ENCODE measurements at places on chromosomes 7 and 10.

DNA sequence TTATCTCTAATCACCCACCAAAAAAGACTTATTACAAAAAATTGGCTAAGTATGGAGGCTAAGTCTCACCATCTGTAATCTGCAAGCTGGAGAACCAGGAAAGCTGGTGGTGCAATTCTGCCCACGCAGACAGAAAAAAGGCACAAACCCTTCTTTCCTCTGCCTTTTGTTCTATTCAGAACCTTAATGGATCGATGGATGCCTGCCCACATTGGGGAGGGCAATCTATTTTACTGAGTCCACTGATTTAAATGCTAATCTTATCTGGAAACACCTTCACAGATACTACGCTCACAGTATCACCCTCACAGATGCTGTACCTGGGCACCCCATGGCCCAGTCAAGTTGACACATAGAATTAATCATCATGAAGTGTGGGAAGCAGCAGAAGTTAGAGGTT lies 10.2 kb downstream of the IGFBP3 start:
- no peak for DNase-seq

GRCh38 chr7:70341446-70341845 lies 743.2 kb downstream of the AUTS2 start:
- no peak for DNase-seq

- DNase-seq = no peak
These were observed 32.8 kb downstream of the ADRA2A start for GRCh38 chr10:111109501-111110242.

DNA sequence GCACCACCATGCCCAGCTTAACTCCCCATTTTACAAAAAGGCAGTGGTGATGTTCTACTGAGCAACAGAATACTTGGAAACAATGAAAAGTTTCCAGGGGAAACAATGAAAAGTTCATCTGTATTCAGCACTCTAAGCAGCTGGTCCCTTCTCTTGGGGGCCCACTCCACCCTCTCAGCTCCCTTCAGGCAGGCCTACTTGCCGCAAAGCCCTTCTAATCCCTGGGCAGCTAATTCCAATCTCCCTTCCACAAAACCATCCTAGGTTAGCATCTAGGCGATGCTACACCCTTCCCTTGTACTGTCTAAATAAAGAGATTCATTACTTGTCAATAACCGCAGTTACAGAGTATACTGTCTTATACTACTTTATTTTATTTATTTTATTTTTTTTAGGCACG lies 79.1 kb downstream of the SPDYE5 start:
- no peak for DNase-seq

- DNase-seq = no peak
These were observed 26.8 kb upstream of the DGKI start for GRCh38 chr7:137873524-137873923.

GRCh38 chr10:20162123-20162522 lies 345.9 kb downstream of the PLXDC2 start:
- DNase-seq = no peak

DNA sequence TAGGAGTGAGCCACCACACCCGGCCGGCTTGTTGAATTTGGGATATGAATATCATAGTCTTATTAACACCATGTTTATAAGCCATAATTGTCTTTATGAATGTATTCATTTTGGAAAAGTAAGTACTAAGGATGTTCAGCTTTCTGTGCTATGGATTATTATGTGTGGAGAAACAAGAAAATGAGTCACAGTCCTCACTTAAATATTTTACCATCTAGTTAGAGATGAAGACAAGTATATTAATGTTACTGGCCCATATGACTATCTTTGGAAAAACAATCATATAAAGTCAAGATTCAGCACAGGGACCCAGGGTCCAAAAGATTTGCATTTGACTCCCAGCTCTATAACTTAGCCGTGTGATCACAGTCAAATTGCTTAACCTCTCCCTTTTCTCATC lies 9.8 kb upstream of the TOMM7 start:
- no peak for DNase-seq

- DNase-seq = no peak
These were observed 135.3 kb downstream of the OAT start for GRCh38 chr10:124283215-124283948.

DNA sequence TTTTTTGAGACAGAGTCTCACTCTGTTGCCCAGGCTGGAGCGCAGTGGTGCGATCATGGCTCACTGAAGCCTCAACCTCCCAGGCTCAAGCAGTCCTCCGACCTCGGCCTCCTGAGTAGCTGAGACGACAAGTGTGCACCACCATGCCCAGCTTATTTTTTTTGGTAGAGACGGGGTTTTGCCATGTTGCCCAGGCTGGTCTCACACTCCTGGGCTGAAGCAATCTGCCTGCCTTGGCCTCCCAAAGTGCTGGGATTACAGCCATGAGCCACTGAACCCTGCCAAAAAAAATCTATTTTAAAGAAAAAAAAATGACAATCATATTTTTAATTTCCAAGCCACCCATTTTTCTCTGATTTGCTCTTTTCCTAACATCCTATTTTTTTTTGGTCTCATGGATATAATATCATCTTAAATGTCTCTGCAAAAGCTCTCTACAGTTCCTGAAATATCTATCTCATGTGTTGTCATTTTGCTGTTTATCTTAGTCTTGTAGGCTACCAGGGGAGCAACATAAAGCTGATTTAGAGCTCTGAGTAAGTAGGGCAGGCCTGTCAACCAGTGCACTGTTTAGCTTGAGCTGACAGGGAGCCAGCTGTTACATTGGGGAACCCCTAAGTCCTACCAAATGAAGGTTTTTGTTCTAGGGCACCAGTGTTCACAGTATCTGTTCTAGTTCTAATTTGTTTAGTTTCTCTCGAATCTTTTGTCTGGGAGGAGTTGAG lies 29.9 kb upstream of the HBP1 start:
- DNase-seq = no peak

GRCh38 chr10:43689007-43689491 lies 40.4 kb upstream of the ZNF32 start:
- DNase-seq = no peak

- DNase-seq = no peak
These were observed 79.8 kb downstream of the WDFY4 start for GRCh38 chr10:48764486-48764885.

DNA sequence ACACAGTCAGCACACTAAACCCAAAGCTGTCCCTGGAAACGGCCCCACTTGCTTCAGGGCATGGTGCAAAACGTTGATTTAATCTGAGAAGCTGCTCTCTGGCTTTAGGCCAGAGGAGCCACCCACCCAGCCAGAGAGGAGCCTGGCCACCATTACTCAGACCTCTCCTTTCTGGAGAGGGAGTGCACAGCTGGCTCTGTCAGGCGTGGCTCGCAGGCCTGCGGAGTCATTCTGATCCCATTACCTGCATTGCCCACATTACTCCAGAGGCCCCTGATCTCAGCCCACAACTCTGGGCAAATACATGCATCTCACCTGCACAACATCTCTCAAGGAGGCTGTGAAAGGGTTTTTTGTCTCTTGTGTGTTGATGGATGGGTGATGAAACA lies 370.0 kb upstream of the IGFBP3 start:
- no peak for DNase-seq

DNA sequence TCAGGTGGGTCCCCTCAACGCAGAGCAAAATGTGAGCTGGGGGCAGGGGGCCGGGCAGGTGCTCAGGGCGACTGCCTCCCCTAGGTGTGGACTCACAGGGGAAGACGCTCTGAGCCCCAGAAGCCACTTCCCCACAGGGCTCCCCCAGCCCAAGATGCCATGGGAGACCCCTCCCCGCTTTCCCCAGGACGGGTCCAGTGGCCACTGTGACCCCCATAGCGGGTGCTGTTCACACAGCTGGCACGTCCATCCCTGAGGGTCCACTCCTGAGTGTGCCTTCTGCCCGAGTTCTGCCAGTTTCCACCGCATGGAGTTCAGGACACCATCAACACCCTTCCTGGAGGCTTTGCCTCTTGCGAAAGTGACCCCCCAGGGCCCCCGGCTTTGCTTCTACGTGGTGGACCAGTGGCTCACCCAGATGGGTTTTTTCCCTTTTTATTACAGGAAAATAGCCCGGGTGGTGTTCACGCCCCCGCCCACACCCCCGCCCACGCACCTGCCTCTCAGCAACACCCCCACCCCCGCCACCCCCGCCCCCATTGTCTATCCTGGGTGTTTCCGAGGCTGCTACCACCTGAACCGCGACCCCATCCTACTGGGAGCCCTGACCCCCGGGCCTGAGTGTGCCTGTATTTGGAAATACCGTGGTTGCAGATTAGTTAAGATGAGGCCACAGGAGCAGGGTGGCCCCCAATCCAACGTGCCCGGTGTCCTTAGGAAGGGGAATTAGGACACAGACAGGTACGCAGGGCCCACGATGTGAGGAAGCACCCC lies 32.0 kb downstream of the ADAP1 start:
- no peak for DNase-seq

- peak; percentile 46 for DNase-seq
These were observed 166.5 kb downstream of the TMEM26 start for GRCh38 chr10:61286686-61287085.

GRCh38 chr10:129743738-129744133 lies 220.3 kb downstream of the EBF3 start:
- DNase-seq = no peak

- no peak for DNase-seq
These were observed 58.0 kb downstream of the CALML3 start for GRCh38 chr10:5582736-5583135.

- no peak for DNase-seq
These were observed 117.1 kb downstream of the PPP1R3A start for GRCh38 chr7:113801751-113802150.

GRCh38 chr7:47218378-47219176 lies 363.3 kb downstream of the TNS3 start:
- DNase-seq = no peak

DNA sequence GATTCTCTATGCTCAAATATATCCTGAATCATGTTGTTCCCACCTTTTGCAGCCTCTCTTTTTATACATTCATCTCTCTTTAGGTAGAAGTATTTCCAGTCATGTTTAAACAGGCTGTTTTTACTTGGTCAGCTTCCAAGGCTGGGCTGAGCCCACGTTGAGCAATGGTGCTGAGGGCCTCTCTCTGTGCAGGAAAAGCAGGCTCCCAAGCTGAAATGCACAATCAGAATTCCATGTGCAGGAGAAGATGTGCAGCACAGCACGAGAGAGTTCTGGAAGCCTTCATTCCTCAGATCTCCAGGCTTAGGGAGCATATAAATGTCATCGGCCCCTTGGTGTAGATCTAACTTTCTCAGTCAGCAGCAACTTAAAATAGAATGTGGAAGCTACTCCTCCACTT lies 588.5 kb downstream of the TNS3 start:
- no peak for DNase-seq

GRCh38 chr10:133401500-133401899 lies 7.5 kb downstream of the MTG1 start:
- DNase-seq = no peak

DNA sequence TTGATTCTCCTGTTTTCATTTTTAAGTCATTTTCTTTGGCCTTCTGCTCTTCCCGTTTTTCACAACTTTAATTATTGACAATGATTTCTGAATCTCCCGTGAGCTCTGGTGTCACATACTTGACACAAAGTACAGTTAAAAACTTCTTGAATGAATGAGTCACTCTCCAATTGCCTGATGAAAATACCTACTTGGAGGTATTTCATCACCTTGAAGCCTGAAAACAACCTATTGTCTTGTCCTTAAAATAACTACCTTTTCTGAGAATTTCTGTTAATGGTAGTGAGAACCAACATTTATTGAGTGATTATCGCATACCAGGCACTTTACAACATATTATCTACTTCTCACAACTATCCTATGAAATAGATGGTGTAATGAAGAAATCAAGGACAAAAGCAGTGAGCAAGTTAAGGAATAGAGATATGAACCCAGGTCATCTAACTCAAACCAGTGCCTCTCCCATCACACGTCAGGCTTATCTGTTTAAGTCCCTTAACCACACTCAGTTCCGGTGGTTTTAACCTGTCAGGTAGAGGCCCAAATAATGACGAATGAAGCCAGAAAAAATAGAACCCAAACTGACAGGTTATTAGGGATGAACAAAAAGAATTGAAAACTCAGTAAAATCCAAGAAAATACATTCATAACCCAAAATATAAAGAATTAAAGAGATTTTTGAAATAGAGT lies 11.6 kb downstream of the BET1 start:
- DNase-seq = no peak

- no peak for DNase-seq
These were observed 23.1 kb upstream of the ITGA8 start for GRCh38 chr10:15742836-15743235.

GRCh38 chr10:48366261-48366660 lies 59.8 kb downstream of the MAPK8 start:
- no peak for DNase-seq

DNA sequence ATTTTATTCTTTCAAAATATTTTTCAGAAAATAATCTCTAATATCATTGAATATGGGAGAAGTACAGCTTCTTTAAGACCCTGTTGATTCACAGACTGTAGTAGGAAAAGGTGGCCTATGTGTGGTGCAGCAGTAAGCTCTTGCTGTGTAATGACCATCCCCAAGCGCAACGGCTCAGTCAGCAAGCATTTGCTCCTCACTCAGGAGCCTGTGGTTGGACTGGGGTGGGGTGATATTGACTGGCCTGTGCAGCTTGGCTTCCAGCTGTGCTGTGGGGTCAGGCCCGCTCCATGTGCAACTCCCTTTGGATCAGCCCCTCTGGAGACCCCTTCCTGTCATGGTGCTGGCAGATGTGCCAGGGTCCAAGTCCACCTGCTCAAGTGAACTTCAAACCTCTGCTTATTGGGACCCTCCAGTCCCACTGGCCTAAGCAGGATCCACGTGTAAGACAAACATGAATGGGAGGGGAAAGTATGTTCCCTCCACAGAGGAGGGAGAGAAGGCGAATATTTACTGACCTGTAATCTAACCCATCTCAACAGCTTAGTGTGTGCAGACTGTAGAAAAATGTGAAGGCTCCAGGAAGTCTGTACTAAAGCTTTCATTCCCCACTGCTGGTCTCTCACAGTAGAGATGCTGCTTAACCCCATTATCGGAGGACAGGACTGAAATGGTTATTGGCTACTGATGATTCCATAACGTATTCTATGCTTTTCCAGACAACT lies 239.7 kb downstream of the WDR37 start:
- DNase-seq = no peak

DNA sequence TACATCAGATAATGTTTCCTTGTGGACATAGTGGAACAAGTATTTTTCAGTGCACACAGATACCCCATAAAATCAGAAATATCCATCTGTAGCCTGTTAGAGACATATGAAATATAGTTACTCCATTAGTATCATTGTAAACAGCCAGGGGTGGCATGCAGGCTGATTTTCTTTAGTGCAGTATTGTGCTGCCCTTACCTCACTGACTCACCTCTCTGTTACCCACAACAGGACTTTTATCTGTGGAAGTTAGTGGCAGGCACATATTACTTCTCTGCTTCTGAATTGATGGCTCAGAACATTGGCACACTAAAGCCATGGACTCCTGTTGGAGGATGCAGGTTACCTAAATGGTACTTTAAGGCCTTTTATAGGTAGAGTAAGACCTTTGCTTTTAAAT lies 70.0 kb downstream of the SLC25A40 start:
- no peak for DNase-seq

GRCh38 chr10:77643795-77644468 lies 6.3 kb upstream of the KCNMA1 start:
- no peak for DNase-seq
